Stimulated activated CD8-positive, alpha-beta memory T cell treated with anti-CD3 and anti-CD28 coated beads, Interleukin-2, amount 100 ng/mL, for 1 hour (primary cell): ENCODE measurements at places on chromosomes 3 and 15.

- DNase-seq, result no peak
Observed at GRCh38 chr3:154250291-154250690, 74.0 kb downstream of the DHX36 start.

GRCh38 chr3:128500556-128500955, 7.6 kb upstream of the GATA2 start:
- no peak for DNase-seq

DNA sequence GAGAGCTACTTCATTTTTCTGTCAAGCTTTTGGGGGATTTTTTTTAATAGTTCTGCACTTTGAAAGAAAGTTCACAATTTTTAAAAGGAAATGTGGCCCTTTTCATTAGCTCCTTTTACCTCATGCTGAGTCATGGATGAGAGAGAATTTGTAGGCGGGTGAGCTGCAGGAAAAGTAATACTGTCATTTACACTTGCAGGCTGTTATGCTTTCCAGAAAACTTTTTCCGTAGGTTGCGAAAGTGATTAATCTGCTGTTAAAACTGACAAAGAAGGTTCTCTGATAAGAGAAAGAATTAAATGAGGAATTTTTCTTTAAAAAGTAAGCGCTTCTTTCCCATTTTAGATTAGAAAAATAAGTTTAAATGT, 430.2 kb downstream of the LPP start:
- no peak for DNase-seq

DNA sequence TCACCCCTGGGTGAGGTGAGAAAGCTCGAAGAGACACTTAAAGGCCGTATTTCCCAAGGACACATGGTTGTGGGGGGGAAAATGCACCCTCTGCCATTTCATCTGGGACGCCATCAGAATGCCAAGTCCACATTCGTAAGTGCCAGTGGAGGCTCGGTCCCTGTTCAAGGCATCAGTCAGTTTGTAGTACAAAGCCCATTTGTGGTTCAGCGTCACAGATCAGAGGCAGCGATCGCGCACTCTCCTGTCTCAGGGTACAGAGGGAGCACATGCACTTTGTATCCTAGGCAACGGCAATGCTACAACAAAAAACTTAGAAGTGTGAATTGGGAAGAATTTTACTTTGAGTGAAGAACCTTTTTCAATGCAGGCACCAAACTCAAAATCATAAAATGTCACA, 27.2 kb downstream of the SEMA6D start:
- no peak for DNase-seq

DNA sequence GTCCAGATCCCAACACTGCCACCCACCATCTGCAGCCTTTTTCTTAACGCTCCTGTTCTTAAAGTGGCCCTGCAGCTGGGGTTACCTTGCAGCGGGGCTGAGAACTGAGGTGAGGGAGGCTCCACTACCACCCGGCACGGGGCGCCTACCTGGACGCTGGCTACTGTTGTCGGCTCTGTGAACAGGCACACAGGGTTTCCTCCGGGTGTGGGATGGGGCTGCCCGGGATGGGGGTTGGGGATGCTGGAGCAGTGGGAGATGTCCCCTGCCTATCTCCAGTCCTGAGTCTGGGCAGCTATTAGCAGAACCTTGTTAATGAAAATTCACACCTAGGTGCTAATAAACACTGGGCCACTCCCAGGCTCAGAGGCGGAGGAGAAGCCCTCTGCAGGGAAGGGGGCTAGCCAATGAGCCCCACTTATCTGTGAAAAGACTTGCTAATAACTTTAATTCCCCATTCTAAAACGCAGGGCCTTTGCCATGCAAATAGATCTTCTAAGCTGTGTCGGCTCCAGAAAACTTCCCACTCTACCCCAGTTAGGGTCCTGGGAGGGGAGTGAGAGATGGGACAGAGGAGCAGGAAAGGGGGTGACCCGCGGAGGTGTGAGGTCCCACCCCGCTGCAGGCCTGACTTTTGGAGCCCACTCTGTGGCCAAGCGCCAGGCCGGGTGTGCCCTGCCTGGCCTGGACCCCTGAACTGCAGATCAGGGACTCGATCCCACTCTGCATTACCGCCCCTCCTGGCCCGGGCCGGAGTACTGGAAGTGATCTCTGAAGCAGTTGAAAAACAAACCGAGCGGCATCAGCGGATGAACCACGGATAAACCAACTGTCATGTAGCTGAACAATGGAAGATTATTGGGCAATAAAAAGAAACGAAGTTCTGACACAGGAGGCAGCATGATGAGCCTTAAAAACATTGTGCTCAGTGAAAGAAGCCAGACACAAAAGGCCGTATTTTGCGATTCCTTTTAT, 3.1 kb downstream of the MESP1 start:
- DNase-seq, result no peak

DNA sequence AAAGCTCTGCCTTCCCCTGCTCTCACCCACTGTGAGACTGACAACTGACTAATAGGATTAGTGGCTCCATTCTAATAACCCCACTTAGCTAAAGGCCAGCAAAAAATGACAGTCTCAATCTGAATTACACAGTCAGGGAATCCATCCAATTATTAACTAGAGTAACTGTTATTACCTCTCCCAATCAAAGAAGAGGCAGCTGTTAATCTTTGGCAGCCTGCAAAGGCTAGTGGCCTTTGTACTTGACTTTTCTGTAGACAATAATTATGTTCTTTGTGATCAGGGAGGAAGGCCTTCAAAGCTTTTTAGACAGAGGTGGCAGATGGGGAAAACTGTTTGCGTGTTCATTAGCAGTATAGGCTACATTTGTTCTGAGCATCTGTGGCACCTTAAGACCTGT, 177.7 kb downstream of the ISL2 start:
- DNase-seq, result no peak

DNA sequence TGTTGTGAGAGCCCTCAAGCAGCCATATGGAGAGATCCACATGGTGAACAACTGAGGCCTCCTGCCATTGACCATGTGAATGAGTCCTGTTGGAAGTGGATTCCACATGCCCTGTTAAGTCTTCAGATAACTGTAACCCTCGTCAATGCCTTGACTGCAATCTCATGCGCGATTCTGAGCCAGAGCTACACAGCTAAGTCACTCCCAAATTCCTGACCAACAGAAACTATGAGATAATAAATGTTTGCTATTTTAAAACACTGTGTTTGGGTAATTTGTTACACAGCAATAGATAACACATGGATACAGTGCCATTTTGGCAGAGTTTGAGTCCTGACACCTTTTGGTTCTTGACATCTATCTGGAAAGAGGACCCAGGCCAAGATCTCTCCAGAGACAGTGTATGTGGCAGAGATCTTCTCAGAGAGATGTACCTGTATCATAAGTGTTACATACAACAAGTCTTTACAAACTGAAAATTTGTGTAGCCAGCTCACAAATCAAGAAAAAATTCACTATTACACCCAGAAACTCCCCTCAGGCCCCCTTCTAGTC, 34.5 kb upstream of the BNC1 start:
- no peak for DNase-seq

DNA sequence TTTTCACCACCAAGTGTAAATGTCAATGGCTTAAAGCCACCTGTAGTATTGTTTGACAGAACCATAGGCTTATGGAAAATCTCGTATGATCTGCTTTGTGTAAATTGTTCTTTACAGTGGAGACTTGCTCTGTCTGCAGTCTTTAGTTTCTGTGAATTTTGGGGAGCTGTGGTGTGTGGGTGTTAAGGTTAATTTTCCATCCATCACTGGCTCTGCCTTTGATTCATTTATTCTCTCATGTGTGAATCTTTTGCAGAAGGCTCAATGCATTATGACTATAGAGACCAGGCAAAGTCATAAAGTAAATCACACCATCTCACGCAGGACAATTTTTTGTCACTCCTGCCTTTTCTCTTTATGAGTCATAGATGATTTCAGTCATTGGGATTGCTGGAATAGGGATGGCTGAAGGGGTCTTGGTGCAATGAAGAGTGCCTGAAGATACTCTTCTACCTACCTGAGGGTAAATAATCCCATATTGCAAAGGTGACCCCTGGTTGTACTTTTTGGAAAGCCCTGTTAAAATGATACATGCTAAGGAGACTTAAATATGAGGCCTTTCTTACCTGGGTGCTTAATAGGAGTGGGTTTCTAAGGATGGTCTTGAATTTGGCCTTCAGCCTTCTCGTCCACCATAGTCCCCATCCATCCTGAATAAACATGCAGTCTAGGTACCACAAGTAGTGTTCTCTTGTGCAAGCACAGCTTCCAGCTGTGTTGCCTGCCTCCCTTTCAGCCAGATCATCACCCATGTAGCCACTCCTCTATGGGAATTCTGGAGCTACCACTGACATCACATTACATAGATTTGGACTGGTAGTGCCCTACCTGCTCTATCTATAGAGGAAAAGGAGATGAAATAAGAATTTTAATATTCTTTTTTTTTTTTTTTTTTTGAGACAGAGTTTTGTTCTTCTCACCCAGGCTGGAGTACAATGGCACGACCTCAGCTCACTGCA, 14.3 kb downstream of the TGFBR2 start:
- DNase-seq, result no peak

DNA sequence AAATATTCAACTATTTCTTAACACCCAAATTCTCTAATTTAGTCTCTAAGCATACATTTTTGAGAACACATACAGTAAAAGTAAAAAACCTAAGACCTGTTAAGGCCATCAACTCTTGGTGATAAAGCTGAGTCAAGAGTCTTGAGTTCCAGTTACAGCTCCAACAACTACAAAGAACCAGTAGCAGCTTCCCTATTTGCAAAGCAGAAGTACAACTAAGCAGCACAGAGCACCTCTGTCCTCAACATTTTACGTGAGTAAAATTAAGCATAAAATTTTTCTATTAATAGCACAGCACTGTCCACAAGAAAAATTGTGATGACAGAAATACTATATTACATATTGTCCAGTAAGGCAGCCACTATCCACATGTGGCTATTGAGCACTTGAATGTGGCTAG, 4.4 kb downstream of the PCOLCE2 start:
- no peak for DNase-seq

- DNase-seq, result no peak
Observed at GRCh38 chr15:71781179-71781964, 29.0 kb upstream of the NR2E3 start.

DNA sequence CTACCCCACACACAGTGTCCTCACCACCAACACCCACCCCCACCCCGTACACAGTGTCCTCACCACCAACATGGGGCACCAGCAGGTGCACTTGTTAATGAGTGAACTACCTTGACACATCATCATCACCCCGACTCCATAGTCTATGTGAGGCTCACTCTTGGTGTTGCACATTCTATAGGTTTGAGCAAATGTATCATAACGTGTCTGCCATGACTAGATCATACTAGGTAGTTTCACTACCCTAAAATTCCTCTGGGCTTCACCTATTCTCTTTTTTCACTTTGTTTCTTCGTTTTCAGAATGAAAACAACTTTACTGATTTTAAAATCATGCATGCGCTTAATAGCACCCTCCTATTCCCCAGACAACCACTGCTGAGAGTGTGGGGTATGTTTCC, 102.6 kb upstream of the SLC6A6 start:
- no peak for DNase-seq

- DNase-seq, result no peak
Observed at GRCh38 chr3:186642014-186642413, 1.8 kb downstream of the FETUB start.

GRCh38 chr15:72599855-72600464, 54.5 kb upstream of the GOLGA6B start:
- DNase-seq, result no peak

DNA sequence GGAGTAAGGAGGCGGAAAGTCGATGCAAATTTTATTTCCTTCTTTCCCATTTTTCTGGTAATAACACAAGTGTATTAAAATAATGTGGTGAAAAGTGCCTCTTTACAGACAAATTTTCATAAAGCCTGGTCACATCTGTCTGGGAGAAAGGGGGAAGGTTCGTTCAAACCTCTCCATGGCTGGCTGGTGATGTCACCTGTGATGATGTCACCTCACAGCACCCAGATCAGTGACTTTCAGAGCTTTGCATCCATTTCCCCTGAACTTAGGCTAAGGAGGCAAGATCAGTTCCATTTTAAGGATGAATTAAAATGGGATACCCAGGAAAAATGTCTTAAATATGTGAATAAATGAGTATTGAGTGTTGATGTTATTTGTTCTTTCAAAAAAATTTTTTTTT, 34.1 kb downstream of the ATP10A start:
- no peak for DNase-seq

DNA sequence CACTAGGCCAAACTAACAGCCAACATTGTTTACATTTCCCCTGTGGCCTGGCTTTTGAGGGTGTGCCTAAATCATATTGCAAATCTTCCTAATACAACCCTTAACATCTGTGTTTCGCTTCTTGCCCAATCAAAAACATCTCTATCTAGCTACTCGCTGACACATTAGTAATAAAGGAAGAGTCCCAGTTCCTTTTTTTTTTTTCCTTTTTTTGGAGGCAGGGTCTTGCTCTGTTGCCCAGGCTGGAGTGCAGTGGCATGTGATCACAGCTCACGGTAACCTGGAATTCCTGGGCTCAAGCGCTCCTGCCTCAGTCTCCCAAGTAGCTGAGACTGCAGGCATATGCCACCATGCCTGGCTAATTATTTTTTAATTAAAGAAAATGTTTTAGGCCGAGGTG, 2.1 kb upstream of the SRPRB start:
- DNase-seq, result no peak

GRCh38 chr15:43104426-43104825, 1.4 kb downstream of the UBR1 start:
- no peak for DNase-seq

- no peak for DNase-seq
Observed at GRCh38 chr3:188122571-188123169, 31.3 kb upstream of the LPP start.

DNA sequence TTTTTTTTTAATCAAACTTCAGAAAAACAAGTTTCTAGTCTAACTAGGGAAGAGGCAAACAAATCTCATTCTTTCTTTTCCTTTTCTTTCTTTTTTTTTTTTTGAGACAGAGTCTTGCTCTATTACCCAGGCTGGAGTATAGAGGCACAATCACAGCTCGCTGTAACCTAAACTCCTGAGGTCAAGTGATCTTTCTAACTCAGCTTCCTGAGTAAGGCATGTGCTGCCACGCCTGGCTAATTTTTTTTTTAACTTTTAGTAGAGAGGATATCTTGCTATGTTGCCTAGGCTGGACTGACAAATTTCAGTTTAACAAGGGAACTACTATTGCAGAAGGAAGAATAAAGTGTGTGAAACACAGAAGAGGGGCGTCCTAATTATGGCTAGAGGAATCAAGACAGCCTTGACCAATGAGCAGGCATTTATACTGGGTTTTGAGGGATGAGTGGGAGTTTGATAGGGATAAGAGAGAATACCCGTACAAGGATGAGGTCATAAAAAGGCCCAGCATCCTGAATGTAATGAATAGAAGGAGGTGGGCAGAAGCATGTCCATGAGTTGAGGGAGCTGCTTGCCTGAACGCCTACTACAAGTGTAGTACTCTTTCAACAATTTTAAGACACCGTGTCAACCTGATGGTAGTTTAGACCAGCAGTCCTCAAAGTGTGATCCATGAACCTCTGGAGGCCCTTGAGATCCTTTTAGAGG, 6.7 kb upstream of the ZFAND6 start:
- no peak for DNase-seq
